Body of pancreas (tissue), 4 donors: ENCODE measurements at places on chromosomes 13 and 19. TPM values are rescaled to one million over a fixed set of nuclear protein-coding genes. Genes with fewer than 3 reads are reported as not detected.

The SARS2 gene
- total RNA-seq: 34.6 TPM

The PTGIR gene
- total RNA-seq: 9.6 TPM

DNA sequence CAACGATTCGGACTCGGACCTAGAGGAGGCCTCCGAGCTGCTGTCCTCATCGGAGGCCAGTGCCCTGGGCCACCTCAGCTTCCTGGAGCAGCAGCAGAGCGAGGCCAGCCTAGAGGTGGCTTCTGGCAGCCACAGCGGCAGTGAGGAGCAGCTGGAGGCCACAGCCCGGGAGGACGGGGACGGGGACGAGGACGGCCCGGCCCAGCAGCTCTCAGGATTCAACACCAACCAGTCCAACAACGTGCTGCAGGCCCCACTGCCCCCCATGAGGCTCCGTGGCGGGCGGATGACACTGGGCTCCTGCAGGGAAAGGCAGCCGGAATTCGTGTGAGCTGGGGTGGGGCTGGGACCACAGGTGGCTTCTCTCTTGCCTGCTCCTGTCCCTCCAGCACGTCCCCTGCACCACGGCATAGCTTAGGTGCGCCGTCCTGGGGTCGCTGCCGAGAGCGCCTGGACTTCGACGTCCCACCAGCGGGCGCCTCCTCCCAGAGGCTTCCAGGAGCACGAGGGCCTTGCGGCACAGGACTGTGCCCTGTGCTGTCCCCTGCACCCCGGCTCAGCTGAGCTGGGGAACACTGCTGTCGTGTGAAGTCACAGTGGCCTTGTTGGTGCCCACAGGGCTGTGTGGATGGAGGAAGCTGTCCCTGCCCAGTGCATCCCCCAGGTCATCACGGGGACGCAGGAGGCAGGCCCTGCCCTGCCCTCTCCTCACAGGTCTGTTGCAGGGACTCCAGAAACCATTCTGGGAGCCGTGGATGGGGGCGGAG, 9.3 kb downstream of the POLR2E start:
- no peaks in the 10 kb centered on the region for H3K36me3 ChIP-seq
- DNase-seq: no peak
- H3K4me3 ChIP-seq: no peak overlapping the region
- H3K27me3 ChIP-seq: no peaks in the 10 kb centered on the region
- no peak overlapping the region for H3K27ac ChIP-seq
- H3K4me1 ChIP-seq: peaks cover 33% of the 10 kb centered on the region

The MADCAM1 gene
- 3.6 TPM for total RNA-seq
